ENCODE measurements at places on chromosomes 2 and 18.

- peak; percentile 42 for DNase-seq
These were observed 70.0 kb downstream of the NAB1 start for GRCh38 chr2:190718652-190719526.

- no peak for DNase-seq
These were observed 46.8 kb upstream of the NCK2 start for GRCh38 chr2:105697781-105698449.

DNA sequence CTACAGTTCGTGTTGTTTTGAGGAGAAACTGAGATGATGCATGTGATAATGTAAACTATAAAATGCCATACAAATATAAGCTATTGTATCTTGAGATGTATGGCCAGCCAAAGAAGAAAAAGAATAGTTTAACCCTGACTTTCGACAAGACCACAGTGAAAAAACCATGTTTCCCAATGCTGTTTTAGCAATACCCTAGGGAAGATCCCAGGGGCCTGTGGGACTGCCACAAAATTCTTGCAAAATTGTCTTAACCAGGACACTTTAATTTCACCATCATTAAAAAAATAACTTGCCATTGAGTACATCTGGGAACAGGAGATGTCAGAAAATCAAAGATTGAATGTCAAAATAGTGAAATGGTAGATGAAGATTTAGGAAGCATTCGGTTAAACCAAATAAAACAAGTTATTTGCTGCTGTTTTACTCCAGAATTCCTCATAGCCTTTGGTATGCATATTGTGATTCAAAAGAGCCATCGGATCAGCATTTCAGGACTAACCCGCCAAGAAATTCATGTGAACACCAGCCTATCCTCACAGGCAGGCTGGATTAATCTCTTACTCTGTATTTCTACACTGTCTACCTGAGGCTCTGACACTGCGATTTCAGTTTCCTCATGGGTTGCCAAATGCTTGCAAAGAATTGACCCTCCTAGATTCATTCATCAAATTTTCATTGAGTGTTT, 49.0 kb upstream of the SP3 start:
- DNase-seq, result no peak

GRCh38 chr18:57569133-57569532, 17.4 kb downstream of the FECH start:
- DNase-seq, result no peak

DNA sequence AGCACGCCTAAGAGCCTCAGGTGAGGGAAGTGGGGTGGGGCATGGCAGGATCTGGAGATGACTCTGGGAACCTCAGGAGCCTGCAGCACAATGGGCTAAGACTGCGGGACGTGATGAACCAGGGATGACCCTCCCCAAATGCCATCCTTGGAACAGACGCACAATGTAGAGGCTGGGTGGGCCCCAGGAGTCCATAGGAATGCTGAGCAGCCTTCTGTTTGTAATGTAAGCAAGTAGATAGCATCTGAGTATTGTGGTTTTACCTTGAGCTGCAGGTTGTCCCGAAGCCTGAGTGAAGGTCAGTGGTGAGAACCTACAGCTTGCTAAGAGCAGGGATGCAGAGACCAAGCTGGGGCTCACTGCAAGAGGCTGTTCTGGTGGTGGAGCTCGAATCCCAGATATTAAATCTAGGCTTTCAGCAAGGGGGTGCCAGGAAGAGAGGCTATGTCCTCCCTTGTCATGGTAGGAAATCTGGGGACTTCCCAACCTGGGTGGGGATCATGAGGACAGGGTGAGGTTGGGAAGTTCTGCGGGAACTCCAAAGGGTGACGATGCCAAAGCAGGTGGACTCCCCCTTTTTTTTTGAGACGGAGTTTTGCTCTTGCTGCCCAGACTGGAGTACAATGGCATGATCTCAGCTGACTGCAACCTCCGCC, 5.8 kb downstream of the SCTR start:
- DNase-seq, result no peak

DNA sequence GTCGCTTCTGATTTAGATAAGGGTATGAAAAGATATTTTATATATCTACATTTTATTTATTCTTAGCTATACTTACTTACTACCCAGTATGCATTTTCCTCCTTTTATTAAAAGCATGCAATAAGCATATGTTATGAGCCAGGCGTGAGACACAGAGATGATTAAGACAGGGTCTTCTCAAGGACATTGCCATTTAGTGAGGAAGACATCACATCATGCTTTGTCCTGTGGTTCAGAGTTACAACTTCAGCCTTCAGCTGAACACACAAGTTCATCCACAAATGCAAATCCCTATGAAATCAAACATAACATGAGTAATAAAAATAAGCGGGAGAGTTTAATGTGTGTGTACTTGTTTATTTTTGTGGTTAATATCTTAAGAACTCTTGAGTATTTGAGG, 30.2 kb downstream of the GRHL1 start:
- DNase-seq, result no peak

All from stimulated activated CD4-positive, alpha-beta T cell treated with anti-CD3 and anti-CD28 coated beads, Interleukin-1b, Interleukin-23, amount 100 ng/mL, for 24 hours (primary cell).